Stimulated activated CD8-positive, alpha-beta memory T cell treated with anti-CD3 and anti-CD28 coated beads, Interleukin-7, amount 100 ng/mL, for 24 hours (primary cell): ENCODE measurements at places on chromosomes 3 and 15.
A peak's percentile ranks its signal among the peaks of the same experiment; 100 is the strongest.

DNA sequence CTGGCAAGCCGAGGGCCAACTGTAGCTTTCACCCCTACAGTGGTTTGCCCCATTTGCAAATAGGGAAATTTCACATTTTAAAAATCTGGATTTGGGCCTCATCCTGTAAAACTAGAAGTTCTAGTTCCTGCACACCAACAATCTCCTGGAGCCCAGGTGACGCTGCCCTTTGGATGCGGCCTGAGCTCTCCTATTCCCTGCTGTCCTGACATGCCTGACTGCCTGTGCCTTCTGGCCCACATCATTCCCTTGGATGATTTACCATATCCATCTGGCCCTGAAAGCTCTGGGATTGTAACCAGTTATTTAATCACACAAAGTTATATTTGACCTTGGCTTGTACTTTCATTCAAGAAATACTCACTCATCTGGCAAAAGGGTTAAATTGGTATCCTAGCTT is 272.3 kb downstream of the ARRDC4 start:
- no peak for DNase-seq

DNA sequence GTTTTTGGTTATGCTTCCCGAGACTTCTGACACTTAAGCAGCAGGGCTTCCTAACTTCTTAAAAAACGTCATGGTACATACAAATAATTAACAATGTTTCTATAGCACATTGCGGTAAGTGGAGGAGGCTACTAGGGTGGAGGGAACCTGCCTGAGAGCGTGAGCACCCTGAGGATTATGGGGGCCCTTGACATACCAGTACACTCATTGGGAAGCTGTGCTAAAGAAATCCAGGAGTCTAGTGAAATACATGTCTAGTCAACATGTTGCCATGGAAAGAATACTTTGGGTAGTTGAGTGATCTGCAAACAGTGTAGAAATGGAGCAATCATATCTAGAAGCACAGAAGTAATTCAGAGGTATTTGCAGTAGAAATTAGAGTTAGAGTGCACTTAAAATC is 39.2 kb upstream of the MAPKBP1 start:
- no peak for DNase-seq

- no peak for DNase-seq
Observed at GRCh38 chr15:100242989-100243388, 98.8 kb downstream of the ADAMTS17 start.

DNA sequence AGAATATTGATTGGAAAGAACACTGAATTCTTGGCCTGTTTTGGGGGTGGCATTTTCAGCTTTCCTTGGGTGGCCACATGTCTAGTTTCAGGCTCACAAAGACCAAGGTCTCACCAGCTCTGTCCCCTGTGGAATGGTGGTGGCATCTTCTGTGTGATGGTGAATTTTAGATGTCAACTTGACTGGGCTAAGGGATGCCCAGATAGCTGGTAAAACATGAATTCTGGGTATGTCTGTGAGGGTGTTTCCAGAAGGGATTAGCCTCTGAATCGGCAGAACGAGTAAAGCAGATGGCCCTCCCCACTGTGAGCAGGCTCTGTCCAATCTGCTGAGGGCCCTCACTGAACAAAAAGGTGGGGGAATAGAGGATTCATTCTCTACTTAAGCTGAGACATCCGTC is 34.4 kb upstream of the MYZAP start:
- DNase-seq, result no peak

DNA sequence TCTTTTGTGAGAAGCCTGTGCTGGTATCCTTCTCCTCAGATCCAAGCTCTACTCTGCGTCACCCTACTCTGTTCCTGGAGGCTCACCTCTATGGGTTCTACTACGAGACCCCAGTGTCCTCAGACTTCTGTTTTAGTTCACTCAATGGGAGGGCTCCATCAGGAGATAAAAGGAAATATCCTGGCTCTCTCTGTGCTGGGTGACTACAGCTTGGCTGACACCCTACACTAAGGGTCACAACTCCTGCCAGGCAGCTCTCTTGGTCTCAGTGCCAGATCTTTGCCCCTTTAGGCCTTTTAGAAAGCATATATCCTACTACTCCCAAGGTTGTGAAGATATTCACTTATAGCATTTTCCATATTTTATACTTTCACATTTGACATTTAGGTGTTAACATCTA is 46.5 kb downstream of the SPG11 start:
- no peak for DNase-seq

DNA sequence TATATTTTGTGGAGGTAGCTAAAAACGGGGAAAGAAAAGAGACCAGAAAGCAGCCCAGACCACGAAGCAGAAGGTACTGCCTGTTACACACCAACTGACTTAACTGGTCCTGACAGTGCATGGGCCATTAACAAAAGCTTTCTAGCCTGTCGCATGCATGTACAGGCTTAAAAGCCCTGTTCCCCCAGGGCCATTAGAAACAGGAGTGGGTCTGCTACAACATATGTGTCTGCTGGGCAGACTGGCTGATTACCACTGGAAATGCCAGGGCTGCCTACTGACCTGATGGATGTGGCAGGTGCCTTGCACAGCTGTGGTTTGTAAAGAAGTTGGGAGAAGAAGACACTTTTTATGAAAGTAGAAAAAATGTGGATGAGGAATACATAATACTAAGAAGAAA is 137.4 kb downstream of the GAP43 start:
- DNase-seq, result no peak

DNA sequence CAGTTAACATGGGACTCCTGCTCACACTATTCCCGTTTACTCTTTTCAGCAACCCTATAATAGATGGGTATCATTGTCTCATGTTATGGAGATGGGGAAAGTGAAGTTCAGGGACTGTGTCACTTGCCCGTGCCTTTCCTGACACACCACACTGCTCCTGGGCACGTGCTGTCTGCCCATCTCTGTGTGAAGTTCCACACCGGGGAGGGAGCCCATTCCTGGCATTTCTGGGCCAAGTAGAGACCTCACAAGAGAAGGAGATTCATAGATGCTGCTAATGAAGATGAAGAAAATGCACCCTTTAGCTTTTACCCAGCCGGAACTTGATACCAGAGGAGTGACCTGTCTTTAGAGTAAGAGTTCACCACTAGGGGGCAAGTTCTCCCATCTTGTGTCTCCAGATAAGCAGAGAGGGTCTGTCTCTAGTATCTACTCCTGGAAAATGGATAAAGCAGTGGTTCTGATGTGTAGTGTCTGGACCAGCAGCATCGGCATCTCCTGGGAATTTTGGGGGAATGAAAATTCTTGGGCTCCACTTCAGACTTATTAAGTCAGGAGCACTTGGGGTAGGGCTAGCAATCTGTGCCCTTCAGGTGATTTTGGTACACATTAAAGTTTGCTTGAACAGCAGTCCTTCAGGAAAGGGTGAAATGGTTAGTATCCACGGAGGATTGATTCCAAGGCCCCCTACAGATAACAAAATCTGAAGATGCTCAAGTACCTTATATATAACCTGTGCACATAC is 2.0 kb upstream of the TOPBP1 start:
- DNase-seq, result no peak

- DNase-seq, result no peak
Observed at GRCh38 chr3:195753581-195753980, 32.8 kb downstream of the MUC20 start.

DNA sequence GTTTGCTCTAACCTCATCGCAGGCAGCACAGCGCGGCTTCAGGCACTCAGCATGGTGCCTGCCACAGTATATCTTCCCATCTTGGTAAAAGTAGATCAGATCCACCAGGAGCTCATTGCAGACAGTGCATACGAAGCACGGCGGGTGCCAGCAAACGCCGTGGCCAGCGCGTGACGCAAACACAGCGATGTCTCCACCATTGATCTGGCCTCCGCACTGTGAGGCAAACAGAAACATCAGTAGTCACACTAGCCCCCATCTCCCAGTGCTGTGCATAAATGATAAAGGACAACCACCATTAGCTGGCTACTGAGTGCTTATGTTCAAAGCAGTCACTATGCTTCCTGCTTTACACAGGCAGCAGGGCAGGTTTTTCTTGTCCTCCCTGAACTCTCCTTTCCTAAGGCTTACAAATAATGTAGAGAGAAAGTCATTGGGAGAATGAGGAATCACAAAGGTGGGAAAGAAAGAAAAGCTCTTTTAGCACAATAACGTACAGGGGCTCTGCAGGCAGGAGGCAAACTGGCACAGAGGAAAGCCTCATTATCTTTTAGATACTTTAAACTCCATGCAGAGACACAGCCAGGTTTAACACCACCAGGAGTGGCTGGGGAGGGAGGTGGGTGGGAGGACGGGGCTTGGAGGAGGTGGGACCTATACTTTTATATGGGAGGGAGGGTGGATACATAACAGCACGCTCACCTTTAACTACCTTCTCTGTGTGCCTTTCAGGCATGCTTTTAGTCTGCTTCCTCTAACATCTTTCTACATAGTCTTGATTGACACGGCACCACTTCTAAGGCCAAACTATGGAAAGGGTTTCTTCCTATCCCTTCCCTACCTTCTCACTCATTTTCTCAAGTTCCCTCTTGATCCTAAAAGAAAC is 67.9 kb downstream of the PRICKLE2 start:
- DNase-seq, result no peak

DNA sequence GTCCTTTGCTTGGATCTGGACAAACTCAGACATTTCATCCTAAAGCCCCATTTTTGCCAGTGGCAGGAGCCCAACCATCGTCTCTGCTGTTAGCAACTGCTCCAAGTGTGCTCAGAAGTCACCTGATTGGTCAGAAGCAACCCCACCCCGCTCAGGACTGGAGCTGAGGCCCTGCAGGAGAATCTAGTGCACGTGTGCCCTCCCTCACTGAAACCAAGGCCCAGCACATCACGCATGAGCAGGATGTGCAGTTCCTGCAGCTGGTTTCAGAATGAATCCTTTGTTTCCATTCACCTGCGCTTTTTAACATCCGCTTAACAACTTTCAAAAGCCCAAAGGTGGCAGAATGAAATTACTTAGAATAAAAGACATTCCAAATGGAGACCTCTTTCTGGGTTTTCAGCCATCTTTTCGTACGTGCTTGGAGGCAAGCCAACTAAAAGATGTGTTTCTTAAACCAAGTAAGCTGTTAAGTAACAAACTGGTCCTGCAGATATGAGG is 81.2 kb downstream of the SRGAP3 start:
- DNase-seq, result no peak

DNA sequence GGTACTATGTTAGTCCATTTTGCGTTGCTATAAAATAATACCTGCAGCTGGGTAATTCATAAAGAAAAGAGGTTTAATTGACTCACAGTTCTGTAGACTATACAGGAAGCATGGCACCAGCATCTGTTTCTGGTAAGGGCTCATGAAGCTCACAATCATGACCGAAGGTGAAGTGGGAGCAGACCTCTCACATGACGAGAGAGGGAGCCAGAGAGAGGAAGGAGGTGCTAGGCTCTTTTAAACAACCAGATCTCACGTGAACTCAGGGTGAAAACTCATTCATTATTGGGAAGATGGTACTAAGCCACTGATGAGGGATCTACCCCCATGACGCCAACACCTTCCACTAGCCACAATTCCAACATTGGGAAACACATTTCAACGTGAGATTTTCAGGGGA is 301.7 kb upstream of the MDFIC2 start:
- no peak for DNase-seq

- DNase-seq, result no peak
Observed at GRCh38 chr3:39144748-39145380, 8.5 kb downstream of the CSRNP1 start.

GRCh38 chr3:31772272-31772671 is 208.8 kb downstream of the OSBPL10 start:
- no peak for DNase-seq

- peak; percentile 43 for DNase-seq
Observed at GRCh38 chr3:15055019-15055557, 10.0 kb downstream of the MRPS25 start.

GRCh38 chr3:59877263-59878037 is 827.6 kb upstream of the CFAP20DC start:
- DNase-seq, result no peak

DNA sequence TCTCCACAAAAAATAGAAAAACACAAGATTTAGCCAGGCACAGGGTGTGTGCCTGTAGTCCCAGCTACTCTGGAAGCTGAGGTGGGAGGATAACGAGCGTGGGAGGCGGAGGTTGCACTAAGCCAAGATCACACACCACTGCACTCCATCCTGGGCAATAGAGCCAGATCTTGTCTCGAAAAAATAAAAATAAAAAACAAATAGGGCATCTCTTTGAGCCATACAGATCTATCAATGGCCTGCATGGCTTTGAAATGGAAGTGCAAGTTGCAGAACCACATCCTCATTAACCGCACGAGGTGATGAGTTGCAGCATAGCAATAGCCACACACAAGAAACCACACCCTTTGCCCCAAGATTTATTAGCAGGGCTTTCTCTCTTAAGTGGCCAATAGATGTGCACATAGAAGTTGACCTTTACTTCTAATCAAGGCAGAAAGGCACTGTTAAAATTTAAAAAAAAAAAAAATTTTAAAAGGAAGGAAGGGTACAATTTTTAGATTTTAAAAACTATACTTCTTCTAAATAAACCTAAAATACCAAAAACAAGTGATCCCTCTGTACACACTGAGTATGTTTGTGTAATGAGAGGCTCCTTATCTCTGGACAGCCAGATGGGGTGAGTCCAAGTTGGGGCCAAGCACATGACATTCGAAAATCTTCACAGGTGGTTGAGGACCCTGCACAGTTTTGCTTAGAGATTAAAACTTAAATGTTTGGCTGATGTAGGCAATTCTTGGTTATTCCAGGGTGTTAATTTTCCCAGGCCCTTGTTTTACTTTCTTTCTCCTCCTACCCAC is 53.4 kb downstream of the FILIP1L start:
- DNase-seq, result no peak

- no peak for DNase-seq
Observed at GRCh38 chr3:52108302-52109232, 45.7 kb downstream of the POC1A start.
